ENCODE measurements at places on chromosomes 6 and 20.

DNA sequence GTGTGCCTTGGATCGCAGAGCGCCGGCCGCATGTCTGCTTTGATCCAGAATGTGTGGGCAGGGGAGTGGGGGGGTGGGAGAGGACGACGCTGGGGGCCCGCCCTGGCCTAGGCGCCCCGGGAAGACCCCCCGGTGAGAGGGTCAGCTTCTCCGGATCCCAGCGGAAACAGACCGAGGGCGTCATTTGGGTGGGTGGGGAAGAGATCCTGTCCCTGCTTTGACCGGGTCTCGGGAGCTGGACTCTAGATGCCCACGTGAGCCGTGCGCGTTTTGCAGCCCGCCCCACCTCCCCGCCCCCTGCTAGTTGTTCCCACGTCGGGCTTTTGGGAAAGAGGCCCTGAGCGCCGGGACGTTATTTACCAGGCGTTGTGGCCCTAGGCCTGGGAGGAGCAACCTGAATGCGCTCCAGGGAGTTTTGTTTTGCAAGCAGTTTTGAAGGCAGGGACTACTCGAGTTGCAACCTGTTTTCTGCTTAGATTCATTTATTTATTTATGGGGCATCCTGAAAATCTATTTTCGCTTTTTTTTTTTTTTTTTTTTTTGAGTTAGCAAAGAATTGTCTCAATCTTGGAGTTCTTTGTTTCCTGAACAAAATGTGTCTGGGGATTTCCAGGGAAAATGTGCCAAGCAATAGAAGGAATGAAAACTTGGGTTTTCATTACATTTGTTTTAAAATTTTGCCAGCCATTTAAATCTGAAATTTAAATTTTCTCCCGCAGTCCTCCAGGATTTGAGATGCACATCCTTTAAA lies 1.6 kb downstream of the DSP start:
- DNase-seq: no peak

GRCh38 chr20:59972037-59972801 lies 14.0 kb downstream of the CDH26 start:
- no peak for DNase-seq

DNA sequence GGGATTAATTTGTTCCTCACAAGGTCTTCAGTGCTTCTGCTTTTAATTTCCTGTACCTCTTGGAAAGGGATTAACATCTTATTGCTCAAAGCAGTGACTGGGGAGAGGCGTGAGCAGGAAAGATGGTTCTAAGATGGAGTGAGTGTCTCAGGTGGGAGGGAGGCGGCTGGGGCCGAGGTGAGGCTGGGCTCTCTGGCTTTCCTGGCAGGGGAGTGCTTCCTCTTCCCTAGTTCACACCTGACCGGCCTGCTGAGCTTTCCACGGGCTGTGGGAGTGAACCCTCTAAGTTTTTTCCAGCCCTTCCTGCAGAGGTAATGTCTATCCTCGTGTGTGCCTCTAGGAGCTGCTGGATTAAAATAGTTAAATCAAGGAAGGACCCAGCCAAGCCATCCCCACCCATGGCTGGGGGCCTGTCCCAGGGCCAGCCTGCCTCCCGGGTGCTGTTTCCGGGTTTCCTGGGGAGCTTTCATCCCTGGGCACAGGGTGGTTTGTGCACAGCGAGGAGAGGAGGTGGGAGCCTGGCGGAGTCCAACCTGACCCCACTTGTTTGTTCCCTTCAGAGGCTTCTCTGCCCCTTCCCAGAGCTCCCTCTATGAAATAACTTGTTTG lies 179.1 kb downstream of the TFAP2C start:
- DNase-seq: no peak

DNA sequence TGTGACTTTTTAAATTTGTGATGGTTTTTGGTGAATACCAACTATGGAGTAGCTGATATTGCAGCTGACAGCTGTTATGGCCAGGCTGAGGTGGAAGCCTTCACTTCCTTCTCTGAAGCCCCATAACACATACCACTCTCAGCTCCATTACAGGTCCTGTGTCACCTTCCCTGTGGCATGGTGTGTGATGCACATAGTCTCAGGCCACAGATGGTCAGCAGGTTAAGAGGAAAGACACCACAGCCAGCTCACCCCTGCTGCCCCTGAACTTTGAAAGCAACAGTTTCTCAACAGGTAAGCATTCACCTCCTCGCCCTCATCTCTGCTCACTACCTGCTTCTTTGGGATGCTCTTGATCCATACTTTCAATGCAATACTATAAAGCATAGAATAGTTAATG lies 7.7 kb downstream of the TXNDC5 start:
- no peak for DNase-seq

DNA sequence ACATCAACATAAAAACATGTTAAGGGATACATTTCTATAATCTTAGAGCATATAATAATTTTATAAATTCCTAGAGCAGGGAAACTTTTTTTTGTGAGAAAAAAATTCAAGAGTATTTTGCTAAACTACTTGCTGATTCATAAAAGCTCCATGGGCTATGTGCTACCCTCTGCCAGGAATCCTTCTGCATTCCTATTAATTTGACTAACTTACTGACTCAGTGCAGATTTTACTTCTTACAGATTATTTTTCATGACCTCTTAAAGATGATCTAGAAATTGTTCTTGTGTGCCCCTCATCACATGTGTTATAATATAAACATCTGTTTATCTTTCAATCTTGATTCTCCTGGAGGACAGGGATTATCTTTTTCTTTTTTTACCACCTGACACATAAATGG lies 5.7 kb downstream of the VTA1 start:
- no peak for DNase-seq

DNA sequence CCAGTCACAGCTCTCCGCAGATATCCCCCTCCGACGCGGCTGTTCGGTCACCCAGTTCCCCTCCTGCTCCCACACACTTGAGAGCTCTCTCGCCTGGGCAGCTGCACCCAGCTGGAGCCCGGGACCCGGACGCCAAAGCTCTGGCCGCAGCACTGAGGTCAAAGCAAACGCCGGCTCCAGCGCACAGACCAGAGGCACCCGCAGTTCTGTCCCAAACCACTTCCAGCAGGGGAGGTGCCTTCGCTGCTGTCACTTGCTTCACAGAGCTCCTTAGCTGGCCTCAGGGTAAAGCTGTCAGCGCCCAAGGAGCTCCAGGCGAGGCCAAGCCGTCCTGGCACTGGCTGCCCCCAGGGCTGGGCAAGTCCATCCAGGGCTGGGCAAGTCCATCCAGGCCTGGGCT lies 27.9 kb downstream of the SLC2A4RG start:
- DNase-seq: no peak

- no peak for DNase-seq
These were observed 72.8 kb upstream of the CEP85L start for GRCh38 chr6:118724211-118724610.

GRCh38 chr6:123329337-123329736 lies 307.4 kb downstream of the TRDN start:
- DNase-seq: no peak

DNA sequence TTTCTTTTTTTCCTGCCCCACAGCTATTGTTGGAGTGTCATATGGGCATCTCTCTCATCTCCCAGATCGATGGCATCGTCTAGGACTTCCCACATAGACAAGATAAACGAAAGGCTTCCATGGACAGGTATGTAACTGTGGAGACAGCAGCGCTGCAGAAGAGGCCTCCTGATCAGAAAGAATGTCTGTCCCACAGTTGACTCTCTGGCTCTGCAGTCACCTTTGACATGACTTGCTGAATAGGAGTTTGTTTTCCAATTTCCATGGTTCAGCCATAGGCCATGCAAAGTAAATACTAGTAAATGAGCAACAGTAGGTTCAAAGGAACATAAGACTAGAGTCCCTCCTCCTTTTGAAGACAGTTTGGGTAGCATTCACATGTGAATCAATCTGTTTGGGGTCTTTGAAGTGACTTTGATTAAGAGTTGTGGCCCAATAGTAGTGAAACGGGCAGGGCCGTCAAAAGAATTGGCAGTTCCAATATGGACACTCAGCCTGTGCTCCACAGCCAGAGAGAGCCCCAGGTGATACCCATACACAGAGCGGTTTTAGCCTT lies 134.7 kb upstream of the IFNGR1 start:
- no peak for DNase-seq

- no peak for DNase-seq
These were observed 161.0 kb downstream of the ASCC3 start for GRCh38 chr6:100719883-100720682.

DNA sequence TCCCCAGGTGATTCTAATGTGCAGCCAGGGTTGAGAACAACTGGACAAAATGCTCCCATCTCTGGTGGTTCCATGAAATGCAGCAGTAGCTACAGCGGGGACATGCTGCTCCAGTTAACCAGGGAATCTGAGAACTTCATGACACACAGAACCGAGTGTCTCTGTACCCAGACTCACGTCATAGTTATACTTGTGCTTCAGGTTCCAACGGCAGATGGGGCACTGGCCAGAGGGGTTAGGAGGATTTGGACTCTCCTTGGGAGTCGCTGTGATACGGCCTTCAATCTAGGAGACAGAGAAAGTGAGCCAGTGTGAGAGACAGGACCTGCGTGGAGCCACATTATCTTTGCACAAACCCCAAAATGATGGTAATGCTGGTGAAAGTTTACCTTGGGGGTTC lies 9.2 kb downstream of the MRPS18A start:
- DNase-seq: no peak

Data from astrocyte of the cerebellum (primary cell).